ENCODE measurements at places on chromosomes 11 and 22.

GRCh38 chr22:46297151-46297812 is 612 bp downstream of the GTSE1 start:
- DNase-seq = no peak

- no peak for DNase-seq
These were observed 60.4 kb downstream of the SERGEF start for GRCh38 chr11:17952487-17952886.

DNA sequence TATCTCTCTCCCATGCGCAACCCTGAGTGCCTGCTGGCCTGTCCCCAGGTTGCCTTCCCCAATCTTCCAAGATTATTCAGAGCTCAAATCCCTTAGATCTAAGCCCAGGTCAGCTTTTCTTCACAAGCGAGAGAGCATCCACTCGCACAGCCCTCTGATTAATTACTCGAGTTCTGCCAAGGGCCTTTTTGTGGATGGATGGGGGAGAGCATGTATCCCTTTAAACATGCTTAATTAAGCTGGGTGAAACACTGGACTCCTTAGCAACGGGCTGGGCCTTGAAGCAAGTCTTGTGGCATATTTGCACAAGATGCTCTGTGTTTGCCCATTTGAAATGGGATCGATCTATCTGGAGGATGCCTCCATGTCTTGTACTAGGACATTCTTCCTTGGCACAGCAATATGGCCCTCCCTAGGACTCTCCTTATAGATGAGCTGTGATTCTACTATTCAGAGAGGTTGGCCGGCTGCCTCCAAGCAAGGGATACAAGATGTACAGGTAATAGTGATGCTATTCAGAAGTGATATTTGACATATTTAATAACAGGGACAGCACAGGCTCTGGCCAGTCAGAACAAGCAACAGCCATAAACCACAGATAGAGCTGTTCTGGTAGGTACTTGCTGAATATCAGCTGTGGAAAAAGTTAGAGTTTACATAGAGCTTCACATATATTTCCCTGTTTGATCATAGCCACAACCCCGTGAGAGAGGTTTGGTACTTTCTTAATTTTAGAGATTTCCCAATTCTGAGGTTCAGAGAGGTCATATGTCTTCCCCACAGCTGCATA is 125.6 kb downstream of the CSNK2A3 start:
- no peak for DNase-seq

GRCh38 chr11:5304046-5304445 is 2.3 kb upstream of the OR51B4 start:
- DNase-seq = no peak

DNA sequence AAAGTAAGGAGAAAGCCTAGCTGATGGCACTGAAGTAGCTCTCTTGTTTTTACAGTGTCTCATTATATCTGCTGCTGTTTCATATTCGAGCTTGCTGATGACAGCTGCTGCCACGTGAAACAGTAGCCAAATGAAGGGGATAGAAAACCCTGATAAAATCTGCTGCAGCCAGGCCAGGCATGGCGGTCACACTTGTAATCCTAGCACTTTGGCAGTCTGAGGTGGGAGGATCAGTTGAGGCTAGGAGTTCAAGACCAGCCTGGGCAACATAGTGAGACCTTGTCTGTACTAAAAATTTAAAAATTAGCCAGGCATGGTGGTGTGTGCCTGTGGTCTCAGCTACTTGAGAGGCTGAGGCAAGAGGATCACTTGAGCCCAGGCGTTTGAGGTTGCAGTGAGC is 13.4 kb downstream of the IFT46 start:
- DNase-seq = no peak

DNA sequence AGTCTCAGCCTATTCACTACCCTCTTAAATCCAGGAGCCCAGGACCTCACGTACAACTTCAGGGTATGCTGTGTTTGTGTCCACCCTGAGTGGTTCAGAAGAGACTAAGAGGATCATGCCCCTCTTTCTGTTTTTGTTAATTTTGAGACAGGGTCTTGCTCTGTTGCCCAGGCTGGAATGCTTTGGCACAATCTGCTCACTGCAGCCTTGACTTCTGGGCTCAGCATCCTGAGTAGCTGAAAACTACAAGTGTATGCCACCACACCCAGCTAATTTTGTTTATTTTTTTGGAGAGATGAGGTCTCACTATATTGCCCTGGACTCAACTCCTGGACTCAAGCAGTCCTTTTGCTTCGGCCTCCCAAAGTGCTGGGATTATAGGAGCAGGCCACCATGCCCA is 118.5 kb downstream of the NAT10 start:
- no peak for DNase-seq

- no peak for DNase-seq
These were observed at the start of gene AIFM3 for GRCh38 chr22:20966883-20967696. AIFM3 (plus strand) TSS chr22:20967255; CDS start chr22:20967945, 690 bp downstream.

DNA sequence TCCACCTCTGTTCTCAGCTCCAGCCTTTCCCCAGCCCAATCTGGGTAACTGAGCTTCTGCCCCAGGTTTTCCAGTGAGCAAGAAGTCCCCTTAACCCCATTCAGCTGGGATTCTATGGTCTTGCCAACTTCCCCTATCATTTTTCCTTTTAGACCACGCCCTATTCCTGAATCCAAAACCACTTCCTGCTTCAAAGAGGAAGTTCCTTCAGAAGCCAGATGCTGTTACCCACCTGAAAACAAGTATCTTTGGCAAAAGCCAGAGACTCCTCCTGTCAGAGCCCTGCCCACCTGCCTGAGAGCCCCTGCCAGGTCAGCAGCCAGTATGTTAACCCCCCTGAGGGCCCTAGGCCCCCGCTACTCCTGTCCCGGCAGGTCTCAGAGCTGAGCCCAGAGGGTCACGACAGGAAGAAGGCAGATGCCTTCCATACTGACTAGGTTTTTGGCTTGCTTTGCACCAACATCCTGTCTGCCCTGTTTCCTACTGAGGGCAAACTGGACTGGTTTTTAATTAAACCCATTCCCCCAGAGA is 20.3 kb upstream of the MICAL2 start:
- no peak for DNase-seq

GRCh38 chr11:57792060-57792541 is 30.5 kb downstream of the CTNND1 start:
- peak; percentile 22 for DNase-seq

- DNase-seq = no peak
These were observed 53.9 kb upstream of the RCE1 start for GRCh38 chr11:66789097-66789890.

GRCh38 chr11:73087730-73088129 is 54.4 kb downstream of the FCHSD2 start:
- DNase-seq = no peak

- DNase-seq = no peak
These were observed 37.3 kb upstream of the CXCR5 start for GRCh38 chr11:118846181-118846935.

DNA sequence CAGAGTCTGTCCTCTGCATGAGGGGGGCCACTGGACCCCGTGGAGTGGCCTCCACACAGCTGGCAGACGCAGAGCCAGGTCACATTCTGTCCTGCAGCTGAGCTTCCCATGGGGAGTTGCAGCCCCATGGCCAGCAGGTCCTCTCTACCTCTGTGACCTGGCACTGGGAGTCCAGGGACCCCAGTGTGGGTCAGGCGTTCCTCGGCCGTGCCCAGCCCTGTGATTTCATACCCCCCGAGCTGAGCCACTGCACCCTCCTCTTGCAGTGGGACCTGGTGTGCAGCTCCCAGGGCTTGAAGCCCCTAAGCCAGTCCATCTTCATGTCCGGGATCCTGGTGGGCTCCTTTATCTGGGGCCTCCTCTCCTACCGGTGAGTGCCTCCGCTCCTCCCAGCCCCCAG is 32.2 kb upstream of the SLC22A12 start:
- no peak for DNase-seq

GRCh38 chr22:39291523-39291922 is 27.9 kb downstream of the RPL3 start:
- DNase-seq = no peak

GRCh38 chr11:27718346-27718862 is 18.1 kb upstream of the BDNF start:
- peak; percentile 21 for DNase-seq

- no peak for DNase-seq
These were observed 16.7 kb downstream of the SHANK2 start for GRCh38 chr11:71235719-71236118.

DNA sequence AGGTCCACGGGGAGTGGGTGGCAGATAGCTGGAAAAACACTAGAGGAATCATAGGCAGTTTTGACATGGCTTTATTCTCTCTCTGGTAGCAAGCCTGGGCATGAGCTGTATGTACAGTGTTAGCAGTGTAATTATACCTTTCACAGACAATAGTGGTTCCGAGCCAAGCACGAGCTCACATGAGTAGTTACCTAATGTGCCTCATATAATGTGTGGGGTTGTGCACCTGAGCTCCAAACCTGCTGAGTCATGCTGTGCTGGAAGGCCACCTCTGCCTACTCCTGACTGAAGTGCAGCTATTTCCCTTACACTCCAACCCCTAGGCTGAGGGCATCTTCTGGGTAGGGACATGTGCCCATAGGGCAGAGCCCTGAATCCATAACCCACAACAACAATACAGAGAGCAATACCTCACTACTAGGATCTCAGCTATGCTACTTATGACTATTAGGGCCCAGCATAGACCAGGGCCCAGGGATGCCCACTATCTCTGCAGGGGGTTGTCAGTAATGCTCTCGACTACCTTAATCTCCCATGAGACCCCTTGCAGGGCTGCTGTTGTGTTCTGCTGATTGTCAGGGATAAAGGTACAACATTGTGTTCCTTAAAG is 432.1 kb downstream of the DYNC2H1 start:
- DNase-seq = no peak

- DNase-seq = no peak
These were observed 29.6 kb downstream of the TRIM29 start for GRCh38 chr11:120108154-120108784.

DNA sequence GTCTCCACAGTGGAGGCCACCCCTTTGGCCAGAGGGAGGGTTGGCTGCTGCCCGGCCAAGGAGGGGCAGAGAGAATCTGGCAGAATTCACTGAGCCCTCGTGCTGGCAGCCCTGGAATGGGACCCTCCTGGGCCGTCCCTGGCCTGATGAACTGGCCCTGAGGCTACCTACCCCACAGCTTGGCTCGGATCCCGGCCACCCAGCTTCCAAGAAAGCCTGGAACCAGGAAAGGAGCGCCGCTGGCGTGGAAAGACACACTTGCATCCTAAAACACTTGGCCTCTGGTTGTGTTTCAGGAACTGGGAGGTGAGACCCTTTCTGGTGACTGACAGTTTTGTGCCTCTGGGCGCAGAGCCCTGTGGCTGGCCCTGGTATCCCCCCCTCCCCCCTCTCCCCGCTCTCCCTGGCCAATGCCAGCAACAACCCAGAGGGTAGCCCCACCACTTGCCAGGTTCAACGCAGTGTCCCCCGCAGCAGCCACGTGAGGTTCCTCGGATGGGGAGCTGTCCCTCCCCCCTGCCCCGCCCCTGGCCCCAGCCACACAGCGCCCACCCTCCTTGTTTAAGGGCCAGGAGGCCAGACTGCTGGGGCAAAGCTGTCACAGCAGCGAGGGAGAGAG is 693 bp downstream of the NFAM1 start:
- DNase-seq = no peak

GRCh38 chr11:3170044-3170755 is 5.1 kb upstream of the OSBPL5 start:
- DNase-seq = no peak

DNA sequence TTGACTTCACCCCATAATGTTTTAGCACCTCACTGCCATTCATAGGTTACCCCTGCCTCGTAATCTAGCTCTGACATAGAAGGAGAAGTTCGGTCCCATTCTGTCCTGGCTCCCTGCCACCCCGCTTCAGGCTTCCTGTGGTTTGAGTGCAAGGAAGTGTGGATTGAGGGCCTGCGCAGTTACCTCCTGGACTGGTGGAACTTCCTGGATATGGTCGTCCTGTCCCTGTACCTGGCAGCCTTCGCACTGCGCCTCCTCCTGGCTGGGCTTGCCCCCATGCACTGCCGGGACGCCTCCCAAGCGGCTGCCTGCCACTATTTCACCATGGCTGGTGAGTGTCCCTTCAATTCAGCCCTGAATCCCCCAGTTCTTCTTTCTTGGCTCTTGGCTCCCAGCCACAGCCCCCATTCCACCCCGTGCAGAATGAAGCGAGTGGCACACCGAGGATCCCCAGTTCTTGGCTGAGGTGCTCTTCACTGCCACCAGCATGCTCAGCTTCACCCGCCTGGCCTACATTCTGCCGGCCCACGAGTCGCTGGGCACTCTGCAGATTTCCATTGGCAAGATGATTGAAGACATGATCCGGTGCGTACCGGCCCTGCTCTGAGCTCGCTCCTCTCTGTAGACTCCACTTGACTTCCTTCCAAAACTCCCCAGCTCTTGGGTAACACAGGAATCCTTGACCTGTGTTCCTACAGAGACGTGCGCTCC is 15.4 kb downstream of the ART5 start:
- no peak for DNase-seq

- DNase-seq = no peak
These were observed 67.9 kb downstream of the YAP1 start for GRCh38 chr11:102177974-102178631.

DNA sequence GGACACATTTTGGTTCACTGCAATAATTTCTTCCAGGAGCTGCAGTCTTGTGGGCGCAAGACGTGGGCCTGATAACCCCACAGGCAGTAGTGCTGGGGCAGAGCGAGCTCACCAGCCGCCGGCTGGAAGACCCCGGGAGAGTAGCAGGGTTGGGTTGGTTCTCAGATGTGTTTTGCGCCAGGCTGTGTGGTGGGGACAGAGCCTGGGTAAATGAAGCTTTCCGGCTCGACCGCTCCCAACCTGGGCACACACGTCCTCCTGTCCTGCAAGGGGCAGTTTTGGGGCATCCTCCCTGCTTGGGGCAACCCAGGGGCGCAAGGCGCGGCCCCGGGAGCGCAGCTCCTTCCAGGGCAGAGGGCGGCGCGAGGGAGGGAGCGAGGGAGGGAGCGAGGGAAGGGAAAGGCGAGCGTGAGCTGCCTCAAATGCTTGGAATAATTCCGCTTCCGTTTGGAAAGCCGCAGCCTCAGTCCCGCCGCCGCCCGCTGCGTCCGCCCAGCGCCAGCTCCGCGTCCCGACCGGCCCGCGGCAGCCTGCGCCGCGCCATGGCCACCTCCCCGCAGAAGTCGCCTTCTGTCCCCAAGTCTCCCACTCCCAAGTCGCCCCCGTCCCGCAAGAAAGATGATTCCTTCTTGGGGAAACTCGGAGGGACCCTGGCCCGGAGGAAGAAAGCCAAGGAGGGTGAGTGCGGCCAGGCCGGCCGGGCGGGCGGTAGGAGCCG is at the start of gene PARVA:
PARVA (plus strand) TSS at position 466 of the 718 bp plus-strand sequence; CDS start at position 543, 77 bp downstream.
- DNase-seq = no peak

- no peak for DNase-seq
These were observed 110.2 kb downstream of the SWAP70 start for GRCh38 chr11:9774109-9774508.

DNA sequence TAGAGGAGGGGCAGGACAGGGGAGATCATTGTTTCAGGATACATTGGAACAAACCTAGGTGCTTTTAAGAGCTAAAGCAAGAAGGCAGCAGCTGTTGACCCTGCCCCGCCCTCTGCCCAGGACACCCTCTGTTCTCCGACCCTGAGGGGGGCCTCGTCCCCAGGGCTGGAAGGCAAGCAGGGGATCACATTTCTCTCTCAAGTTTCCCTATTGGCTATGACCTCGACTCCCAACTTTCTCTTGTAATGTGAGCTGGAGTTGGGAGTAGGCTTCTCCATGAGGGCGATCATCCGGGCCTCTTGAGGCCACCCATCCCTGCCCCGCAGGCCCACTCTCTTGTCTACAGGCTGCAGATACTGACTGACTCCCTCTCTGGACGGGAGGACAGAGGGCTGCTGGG is 37.7 kb downstream of the DSCAML1 start:
- no peak for DNase-seq

- peak; percentile 65 for DNase-seq
These were observed 141.1 kb downstream of the RCN1 start for GRCh38 chr11:32231909-32232493.
